ENCODE measurements at places on chromosomes 6 and 20. TPM values are rescaled to one million over a fixed set of nuclear protein-coding genes. Genes with fewer than 3 reads are reported as not detected.

The GSS gene
- 40.0 TPM for polyA plus RNA-seq

The CGAS gene
- 8.8 TPM for polyA plus RNA-seq

The GJA10 gene
- not detected for polyA plus RNA-seq

The STMND1 gene
- not detected for polyA plus RNA-seq

The CAGE1 gene
- polyA plus RNA-seq: not detected

The HLA-DPA1 gene
- polyA plus RNA-seq: 466 TPM

The CD40 gene
- 108 TPM for polyA plus RNA-seq

The FOXQ1 gene
- polyA plus RNA-seq: 0.13 TPM

DNA sequence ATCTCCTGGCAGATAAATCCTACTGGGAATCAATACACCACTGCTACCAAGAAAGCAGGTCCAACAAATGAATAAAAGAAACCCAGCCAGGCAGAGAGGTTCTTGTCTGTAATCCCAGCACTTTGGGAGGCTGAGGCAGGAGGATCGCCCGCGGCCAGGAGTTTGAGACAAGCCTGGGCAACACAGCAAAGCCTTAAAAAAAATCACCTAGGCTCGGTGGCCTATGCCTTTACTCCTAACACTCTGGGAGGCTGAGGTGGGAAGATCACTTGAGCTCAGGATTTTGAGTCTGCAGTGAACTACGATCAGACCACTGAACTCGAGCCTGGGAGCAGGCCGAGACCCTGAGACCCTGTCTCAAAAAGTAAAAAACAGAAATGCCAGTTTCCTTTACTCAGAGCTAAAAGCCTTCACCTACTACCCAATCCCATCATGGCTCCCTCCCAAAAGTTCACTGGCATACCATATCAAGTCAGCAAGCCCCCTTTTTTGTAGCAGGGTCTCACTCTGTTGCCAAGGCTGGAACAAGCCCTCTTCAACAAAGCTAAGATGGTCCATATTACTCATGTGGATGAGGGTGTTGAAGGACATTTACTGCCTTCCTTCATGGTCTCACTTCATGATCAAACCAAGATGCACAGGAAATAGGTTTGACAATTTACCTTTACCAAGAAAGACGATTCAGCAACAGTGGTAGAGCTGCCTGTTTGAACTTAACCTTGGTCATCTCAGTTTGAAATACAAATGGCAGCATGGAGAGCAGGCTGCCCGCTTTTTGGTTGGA lies 5.3 kb downstream of the SNX5 start:
- no peak for DNase-seq

- DNase-seq: no peak
Observed at GRCh38 chr20:50253101-50253500, 62.5 kb downstream of the CEBPB start.

DNA sequence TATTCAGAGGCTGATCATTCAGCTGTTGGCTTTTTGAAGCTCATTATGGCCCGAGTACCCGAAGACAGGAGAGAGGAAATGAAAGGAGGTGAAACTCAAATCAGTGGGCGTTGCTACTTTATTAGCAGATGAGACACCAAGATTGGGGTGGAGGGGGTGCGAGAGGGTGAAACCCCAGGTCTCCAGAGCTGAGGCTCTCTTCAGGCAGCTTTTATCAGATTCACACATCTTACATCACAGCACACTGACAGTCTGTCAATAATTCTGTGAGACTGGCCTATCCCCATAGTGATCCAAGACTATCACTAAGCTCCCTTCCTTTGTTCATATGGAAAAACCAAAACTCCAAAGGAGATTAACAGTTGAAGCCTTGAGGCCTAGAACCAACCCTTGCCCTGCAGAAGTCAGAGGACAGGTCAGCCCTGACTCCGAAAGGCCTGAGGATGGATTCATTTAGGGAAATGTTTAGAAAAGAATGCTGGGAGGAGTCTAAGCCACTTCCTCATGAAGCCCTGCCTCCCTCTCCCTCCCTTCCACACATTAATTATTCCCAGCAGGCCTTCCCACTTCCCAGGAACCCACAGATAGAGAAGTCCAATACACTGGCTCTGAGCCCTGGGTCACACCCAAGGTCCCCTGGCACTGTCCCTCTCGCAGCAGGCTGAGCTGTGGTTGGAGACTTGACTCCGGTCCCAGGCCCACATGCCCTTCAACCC lies 23.2 kb downstream of the TRERF1 start:
- DNase-seq: peak; percentile 71

GRCh38 chr20:62321521-62321948 lies 18.7 kb downstream of the ADRM1 start:
- DNase-seq: no peak

DNA sequence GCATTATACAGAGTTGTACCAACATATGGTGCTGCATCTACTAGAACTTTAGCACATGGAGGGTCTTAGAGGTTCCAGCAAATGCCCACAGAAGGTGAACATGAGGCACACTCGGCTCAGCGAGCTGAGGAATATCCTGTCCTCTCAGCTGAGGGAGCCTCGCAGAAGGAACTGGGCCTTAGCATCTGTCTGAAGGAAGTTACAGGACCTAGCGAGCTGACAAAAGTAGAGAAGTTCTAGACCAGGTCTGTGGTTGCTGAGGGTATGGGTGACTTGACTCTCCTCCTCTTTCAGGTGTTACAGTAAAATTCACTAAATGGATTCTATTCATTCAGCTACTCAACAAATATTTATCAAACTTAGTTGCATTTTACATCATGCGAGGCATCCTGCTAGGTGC lies 157.2 kb downstream of the ZDHHC14 start:
- no peak for DNase-seq

GRCh38 chr6:157531169-157531985 lies 150.4 kb downstream of the ZDHHC14 start:
- no peak for DNase-seq

DNA sequence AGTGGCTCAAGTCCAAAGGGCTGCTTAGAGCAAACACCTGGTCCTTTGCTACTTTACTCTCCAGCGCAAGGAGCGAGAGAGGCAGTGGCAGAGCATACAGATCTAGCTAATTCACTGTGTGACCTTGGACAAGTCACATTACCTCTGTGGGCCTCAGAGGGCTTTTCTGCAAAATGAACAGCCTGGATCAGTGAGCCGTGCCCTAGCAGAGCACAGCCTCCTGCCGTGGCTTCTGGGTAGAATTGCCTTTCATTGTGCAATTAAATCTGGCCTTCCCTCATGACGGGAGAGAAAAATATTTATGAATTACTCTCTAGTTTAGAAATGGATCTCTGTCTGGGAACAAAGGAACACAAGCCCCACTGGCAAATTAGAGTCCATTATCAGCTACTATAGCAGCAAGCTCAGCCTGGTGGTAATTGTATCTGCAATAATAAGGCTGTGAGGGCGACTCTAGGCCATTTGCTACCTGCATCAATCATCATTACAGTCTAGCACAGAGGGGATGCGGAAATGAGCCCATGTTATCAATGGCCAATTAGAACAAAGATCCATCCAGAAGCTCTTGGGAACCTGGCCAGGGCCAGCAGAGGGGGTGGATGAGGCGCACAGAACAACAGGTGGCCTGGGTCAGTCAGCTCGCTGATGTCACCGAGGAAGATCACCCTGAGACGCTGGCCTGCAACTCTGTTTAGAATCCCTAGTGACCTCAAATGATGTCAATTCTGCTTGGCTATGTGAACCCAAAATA lies 114.2 kb upstream of the LY86 start:
- no peak for DNase-seq

DNA sequence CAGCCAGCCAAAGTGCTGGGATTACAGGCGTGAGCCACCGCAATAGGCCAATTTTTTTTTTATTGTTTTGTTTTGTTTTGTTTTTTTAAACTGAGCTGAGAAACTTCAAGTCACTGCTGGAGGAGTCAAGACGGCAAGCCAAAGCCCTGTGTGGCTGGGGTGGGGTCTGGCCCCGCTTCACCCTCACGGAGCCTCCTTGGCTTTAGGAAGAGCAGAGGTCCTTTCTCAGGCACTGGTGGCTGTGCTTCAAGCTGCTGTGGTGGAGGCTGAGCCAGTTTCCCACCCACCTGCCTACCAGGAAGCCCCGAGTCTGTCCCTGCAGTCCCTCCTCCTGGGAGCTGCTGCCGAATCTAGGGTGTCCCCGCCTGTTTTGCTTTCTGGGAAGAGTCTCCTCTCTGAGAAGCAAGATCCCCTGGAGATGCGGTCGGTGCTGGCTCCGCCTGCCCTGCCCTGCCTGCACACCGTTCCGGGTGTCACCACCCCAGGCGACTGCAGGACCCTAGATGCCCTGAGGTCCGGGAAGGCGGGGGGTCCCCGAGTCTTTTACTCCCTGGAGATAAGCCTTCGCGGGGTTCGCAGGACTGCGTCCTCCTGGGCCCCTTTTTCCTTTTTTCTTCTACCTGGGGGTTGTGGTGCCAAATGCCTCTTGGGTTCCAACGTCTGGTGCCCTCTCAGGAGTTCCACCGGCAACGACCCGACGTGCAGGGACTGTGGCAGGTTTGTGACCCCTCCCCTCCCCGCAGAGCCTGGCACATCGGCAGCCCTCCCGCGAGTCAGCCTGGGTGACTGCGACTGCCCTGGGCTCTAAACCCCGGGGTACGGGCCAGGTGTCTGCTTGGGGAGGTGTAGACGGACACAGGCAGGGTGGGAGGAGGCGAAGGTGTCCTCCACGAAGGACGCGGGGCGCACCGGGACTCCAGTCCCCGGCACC lies 100.7 kb downstream of the TAF4 start:
- peak; percentile 72 for DNase-seq

DNA sequence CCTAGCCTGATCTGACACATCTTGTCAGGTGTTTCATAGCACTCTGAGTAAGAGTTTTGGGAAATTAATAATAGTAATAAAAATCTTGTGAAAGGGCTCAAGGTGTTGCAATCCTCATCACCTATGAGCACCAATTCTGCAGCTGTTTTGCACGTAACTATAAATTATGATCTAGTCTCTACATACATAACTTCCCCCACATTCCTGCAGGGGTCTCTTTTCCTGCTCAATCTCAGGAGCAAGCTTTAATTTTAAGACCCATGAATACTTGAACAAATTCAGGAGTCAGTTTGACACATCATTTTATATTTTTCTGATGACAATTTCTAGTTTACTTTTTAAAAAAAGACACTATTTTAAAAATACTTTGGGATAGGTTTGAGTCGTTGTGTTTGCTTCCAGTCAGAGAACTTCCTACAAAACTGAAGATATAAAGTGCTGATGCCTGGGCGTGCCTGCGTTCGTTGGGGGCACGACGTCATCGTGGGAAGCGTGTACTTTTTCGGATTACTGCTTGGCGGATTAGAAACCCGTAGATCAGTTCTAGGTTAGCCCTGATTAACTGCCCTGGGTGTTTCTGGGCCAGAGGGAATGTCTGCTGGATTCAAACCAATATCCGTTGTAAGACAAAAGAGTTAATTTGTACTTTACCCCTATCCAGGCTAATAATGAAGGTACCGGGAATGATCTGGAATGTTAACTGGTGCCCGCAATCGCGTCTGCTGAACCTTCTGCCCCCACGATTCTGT lies 1.0 kb upstream of the E2F3 start:
- DNase-seq: peak; percentile 82

DNA sequence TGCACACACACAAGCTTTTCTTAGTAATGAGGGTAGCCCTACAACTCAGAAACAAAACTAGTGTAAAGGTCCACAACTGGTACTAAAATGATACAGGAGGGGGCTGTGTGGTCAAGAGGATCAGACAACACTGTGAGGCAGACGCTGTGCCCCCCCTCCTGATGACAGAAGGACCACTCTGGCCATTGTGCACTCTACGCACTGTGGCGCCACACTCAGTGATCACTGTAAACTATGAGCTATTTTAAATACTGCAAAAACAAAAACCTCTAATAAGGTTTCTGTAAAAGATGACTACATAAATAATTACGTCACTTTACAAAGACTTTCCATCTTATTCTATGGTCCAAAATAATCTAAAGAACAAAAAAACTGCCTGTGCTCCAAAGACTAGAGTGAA lies 96.1 kb downstream of the SLC23A2 start:
- DNase-seq: no peak

GRCh38 chr6:105872249-105872648 lies 213.9 kb upstream of the PRDM1 start:
- no peak for DNase-seq

- DNase-seq: no peak
Observed at GRCh38 chr6:73738367-73739028, 42.5 kb downstream of the CD109 start.

DNA sequence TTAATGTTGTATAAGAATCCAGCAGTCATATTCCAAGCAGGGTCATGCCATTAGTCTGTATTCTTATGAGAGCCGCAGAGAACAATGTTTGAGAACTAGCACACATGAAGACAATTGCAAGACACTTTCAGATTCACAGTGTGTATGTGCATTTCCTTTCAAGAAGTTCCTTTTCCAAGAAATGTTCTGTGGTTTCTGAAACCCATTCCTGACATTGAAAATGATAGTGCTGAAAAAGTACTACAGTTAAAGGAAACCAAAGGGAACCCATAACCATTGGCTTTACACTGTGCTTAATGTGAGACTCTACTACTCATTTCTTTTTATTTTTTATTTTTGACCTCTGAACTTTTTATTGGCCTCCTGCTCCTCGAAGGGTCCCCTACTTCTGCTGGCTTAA lies 4.2 kb upstream of the CALHM6 start:
- no peak for DNase-seq

- no peak for DNase-seq
Observed at GRCh38 chr6:37371154-37372083, 17.6 kb downstream of the RNF8 start.

DNA sequence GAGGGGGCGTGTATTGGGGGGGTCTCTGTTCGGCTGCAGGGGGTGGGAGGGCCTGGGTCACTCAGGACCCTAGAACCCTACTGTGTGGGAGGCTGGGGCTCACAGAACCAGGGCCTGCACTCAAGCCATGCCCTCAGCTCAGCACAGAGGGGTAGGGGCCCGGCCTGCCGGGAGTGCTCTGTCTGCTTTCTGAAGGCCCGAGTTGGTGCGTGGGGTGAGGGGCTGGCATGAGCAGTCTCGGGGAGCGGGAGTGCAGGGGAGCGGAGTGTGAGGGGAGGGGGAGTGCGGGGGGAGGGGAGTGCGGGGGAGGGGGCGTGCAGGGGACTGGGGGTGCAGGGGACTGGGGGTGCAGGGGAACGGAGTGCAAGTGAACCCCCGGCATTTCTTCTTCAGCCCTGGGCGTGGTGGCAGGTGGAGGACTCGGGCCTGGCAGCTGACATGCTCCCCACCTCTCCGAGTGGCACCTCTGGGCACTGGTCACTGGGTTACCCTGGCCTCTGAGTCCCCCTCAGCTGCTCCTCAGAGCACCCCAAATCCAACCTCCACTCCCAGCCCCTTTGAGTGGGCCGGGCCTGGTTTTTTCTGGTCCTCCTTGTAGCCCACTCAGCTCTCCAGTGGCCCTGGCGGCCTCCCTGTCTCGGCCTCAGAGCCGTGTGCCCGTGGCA lies 1.0 kb downstream of the COL20A1 start:
- DNase-seq: no peak
